ENCODE measurements at places on chromosomes 12 and 14.

DNA sequence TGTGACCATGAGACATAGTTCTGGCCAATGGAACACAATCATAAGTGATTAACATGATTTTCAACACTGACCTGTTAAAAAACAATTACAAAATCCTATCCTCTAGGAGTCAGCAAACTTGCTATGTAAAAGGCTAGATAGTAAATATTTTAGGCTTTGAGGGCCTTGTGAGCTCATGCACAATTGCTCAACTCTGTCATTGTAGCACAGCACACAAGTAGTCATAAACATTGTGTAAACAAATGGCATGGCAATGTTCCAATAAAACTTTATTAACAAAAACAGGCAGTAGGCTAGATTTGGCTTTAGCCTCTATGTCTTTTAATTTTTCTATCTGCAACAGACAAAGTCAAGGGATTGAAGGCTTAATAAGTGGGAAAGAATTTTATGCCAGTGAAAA, 350.7 kb downstream of the C12orf50 start:
- DNase-seq: no peak

DNA sequence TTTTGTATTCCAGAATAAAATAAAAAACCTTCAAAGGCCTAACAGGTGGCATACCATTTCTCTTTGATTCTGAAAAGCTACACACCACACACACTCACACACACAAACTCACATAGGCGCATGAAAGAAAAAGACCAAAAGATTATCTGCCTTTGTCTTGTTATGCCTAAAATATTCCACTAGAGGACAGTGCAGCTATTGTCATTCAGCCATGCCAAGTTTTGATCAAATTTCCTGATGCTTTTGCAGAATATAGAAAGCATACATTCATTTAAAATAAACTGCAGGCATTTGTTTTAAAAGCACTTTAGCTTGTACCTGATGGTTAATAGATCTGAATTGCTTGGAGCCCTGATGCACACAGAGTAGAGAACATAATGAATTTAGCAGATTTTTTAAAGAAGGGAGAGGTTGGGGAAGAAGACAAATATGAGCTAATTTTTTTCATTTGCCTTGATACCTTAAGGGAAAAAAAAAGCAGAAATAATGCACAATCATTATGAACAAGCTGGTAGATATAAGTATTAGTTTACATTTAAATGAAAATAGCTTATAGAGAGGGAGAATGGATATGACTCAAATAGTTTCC, 1766.9 kb upstream of the SEL1L start:
- no peak for DNase-seq

- no peak for DNase-seq
These were observed 262.6 kb upstream of the SFSWAP start for GRCh38 chr12:131448254-131448795.

GRCh38 chr14:61358554-61359226, 37.3 kb downstream of the PRKCH start:
- no peak for DNase-seq

GRCh38 chr12:79046021-79046420, 181.4 kb downstream of the SYT1 start:
- DNase-seq: no peak

DNA sequence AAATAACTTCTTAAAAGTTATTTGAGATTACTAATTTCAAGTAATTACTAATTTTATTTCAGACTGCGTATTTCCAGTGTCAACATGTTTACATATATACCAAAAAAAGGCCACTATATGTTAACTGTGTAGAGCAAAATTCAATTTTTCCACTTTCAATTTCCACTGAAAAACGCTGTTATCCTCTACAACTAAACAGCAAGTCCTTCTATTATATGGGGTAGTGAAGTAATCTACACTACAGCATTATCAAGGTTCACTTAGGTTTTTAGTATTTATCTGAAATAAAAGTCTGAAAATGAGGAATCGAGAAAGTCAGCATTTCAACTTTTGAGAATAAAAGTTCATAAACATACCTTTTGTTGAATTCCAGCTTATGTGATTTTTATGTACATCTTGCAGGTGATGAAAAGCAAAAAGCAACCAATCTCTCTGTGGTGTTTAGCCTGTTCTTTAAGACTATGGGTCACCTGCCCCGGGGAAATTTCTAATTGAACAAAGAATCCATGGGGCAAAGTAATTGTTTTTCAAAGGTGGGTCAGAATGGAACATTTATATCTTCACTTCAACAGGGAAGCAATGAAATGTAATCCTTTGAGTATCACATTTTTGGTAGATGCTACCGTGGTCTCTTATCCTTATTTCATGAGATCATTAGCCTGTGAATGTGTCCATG, 3.3 kb downstream of the BTG1 start:
- no peak for DNase-seq

DNA sequence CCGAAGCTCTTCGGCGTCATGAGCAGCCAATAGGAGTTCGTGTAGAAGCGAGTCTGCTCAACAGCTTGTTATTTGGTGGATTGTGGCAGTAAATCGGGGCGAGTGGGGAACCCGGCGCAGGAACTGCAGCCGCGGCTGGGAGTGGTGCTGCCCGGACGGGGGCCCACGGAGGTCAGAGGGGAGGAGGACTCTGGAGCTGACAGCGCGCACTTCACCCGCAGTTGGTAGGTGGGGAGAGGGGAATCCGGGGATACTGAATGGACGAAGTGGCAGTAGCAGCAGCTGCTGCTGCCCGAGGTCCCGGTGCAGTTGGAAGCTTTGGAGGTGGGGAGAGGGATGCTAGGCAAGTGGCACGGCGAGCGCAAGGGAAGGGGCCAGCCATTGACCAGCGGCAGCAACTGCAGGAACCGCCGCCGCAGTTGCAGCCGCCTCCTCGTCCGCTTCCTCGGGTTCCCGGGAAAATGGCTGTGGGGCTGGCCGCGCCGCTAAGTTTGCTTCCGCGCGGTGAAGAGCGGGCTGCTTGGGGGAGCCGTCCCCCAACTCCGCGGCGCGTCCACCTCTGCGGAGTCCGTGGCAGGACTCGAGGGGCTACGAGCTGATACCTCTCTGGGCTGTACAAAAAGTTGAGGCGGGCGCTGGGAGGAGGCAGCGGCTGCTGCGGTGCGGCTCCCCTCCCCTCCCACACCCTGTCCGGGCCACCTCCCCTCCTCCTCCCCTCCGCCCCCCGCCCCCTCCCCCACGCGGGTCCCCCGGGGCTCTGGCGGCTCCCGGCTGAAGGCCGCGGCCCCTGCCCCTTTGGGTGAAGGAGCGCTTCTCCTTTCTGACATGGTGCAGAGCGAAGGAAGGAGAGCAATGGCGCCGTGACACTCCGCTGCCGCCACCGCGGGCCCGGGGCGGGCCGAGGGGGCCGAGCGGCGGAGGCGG, at the start of gene ARID4A:
Gene ARID4A (plus strand): TSS at position 79 of the 924 bp plus-strand sequence. CDS start 1,300 bp downstream, outside the sequence.
- DNase-seq: peak; percentile 66

- DNase-seq: peak; percentile 60
These were observed 1.7 kb upstream of the GPR68 start for GRCh38 chr14:91246051-91246852.

DNA sequence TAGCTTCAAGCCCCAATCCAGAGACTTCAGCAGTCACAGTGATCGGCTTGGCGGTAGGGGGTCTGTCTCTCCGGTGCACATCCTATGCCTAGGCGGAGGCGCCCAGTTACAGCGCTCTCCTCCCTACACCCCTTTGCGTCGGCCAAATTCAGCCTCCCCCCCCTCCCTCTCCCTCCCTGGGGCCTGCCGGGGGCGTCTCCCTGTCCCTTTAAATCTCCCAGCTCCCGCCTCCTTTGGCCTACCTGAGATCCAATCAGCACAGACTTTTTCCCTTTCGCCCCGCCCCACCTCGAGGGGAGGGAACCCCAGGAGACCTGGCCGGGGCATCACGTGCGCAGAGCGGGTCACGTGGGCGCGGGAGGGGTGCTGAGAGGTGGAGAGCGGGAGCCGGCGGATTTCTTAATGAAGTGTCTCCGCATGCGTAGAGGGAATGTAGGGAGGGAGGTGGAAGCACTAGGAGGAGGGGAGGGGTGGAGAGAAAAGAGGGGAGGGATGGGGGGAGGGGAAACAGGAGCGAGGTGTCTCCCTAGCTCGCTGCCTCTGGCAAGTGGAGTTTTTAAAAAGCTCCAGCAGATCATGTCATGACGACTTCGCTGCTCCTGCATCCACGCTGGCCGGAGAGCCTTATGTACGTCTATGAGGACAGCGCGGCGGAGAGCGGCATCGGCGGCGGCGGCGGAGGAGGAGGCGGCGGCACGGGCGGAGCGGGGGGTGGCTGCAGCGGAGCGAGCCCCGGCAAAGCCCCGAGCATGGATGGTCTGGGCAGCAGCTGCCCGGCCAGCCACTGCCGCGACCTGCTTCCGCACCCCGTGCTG, at the start of gene HOXC13:
Gene HOXC13 (plus strand): TSS at position 506 of the 815 bp plus-strand sequence. CDS start 76 bp downstream, at position 582.
- no peak for DNase-seq

DNA sequence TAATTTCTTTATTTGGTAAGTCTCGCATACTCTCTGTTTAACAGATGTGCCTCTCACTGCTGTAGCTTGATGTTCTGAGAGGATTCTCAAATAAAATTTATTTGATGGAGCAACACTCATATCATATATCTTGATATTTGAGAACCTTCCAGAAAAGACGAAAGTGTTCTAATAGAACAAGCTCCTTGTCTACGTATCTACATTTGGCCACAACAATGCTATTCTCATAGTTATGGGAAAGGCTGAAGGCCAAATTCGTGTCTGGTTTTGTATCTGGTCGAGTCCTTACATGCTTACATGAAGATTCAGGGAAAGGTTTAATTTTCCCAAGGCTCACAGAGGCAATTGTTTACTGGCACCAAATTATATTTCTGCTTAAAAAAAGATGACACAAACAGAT, 186.7 kb upstream of the SLC38A2 start:
- no peak for DNase-seq

GRCh38 chr12:111102102-111102739, 181.8 kb upstream of the MYL2 start:
- no peak for DNase-seq

GRCh38 chr14:59918824-59919569, 947 bp upstream of the LRRC9 start:
- DNase-seq: no peak

GRCh38 chr14:68603533-68604360, 189.1 kb downstream of the ZFP36L1 start:
- DNase-seq: no peak

GRCh38 chr14:73760598-73761586, 46.7 kb upstream of the PNMA1 start:
- no peak for DNase-seq

GRCh38 chr14:61638595-61639387, 56.5 kb upstream of the HIF1A start:
- DNase-seq: no peak

GRCh38 chr12:27015730-27016076, 1.5 kb upstream of the TM7SF3 start:
- DNase-seq: no peak

GRCh38 chr14:88947646-88948598, 123.5 kb downstream of the TTC8 start:
- DNase-seq: no peak

- no peak for DNase-seq
These were observed 36.3 kb downstream of the PPP2R3C start for GRCh38 chr14:35085441-35085840.

DNA sequence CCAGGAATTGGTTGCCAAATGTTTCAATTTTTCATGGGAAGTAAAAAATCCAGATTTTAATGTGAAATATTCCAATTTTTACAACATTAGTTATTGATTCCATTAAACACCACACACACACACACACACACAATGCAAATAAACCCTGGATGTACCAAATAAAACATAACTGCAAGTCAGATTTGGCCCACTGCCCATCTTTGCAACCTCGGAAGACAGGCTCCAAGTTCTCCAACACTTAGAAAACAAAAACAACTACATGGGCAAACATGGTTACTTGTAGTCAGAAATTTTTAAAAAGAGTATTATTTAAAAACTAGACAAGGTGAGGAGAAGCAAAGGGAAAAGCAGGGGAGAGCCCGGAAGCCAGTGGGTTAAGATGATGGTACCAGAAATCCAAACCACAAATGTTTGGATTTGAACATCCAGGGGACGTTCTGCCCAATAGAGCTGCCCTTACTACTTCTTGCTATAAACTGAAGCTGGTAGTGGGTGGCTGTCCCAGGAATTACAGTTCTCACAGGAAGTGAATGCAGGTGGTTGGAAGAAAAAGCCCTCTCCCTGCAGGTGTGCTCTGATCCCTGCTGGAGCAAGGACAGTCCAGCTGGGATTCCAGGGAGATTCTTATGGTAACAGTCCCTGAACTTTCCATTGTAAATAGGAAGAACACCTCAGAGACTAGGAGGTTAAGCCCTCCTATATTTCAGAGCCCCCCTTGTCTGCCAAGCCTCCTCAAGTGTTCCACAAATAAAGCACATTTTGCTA, 111.7 kb downstream of the SLC25A21 start:
- DNase-seq: no peak

GRCh38 chr12:15979096-15980092, 68.3 kb downstream of the DERA start:
- no peak for DNase-seq

- no peak for DNase-seq
These were observed 57.9 kb downstream of the TXNDC16 start for GRCh38 chr14:52494444-52494843.

DNA sequence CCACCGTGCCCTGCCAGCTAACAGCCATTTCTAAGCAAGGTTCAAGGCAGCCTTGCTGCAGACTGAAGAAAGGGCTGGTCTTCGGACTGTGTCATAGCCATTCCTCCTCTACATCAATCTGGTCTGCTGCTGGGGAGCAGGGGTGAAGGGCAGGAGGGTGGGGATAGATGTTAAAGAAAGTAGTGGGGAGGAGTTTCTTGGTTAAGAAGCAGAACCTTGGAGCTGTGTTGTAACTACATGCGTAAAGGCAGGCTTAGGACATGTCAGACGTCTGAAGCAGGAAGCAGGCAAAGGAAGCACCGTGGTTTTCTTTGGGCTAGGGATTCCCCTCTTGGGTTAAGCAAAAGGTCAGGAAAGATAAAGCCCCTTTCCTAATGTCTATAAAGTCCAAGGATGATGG, 18.1 kb upstream of the NEK9 start:
- no peak for DNase-seq

DNA sequence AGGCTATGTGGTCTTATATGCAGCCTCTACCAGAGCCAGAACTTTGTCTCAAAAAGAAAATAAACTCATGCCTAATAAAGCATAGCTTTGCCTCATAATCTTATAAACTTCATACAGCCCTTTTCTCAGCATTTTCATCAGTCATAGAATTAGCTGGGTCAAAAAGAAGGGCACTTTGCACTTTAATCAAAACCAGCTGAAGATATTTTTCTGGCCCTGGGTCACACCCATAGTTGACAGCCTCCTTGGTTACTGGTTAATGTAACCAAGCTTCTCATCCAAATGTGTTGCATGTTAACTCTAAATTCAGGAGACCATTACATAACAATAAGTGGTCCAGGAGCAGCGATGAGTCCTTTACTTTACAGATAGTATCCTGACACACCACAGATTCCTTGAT, 558.2 kb downstream of the FLRT2 start:
- DNase-seq: no peak

DNA sequence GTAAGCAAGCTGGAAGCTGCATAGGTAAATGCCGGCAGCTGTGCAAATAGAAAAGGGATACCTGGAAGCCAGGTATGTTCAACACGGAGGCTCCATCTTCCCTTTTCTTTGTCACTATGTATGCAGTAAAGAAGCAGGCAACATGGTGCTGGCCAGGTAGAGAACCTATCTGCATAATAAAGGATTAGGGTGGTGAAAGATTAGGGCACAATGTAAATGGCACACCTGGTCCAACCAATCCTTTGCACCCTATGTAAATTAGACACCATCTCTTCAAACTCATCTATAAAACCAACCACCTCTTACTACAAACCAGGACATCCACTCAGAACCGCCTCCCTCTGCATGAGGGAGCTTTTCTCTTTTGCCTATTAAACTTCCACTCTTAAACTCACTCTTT, 32.3 kb downstream of the RPS29 start:
- DNase-seq: no peak
